ENCODE measurements at places on chromosomes 2 and 18.

- no peak for DNase-seq
These were observed 979.1 kb downstream of the LRP1B start for GRCh38 chr2:141151611-141152286.

GRCh38 chr18:26073758-26074157, 16.7 kb downstream of the SS18 start:
- DNase-seq: no peak

DNA sequence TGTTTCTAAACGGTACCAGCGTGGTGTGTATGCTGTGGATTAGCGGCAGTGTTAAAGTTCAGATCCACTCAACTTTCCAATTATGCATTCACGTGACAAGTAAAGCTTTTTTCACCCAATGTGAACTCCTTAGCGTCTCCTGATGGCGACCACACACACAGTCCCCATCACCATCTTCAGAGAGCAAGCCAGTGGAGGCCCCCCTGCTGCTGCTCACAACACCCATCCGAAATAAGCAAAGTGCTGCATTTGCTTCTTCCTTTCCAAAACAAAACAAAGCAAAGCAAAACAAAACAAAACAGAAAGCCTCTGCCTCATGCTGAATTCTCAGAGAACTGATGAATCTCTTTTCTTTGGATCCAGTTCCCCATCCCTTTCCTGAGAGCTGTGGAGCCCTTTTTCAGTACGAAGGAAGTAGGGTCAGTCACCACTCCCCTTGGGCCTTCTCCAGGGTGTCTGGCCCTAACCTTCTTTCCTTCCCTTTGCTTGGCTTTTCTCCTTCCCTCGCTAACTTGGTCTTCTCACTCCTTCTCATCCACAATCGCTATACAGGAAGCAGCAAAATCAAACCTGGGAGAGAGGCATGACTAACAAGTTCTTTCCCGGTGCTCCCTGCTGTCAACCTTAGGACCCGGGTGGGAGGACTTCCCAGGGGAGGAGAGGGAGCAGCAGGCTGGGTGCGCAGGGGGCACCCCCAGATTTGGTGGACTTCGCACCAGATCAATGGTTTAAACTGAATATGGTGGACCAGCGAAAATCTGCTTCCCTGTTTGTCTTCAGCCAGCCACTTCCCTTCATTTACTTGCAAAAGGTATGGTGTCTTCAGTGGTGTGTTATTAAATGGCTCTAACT, 56.0 kb downstream of the NRP2 start:
- no peak for DNase-seq

- no peak for DNase-seq
These were observed 102.2 kb upstream of the CCDC150 start for GRCh38 chr2:196537311-196537710.

DNA sequence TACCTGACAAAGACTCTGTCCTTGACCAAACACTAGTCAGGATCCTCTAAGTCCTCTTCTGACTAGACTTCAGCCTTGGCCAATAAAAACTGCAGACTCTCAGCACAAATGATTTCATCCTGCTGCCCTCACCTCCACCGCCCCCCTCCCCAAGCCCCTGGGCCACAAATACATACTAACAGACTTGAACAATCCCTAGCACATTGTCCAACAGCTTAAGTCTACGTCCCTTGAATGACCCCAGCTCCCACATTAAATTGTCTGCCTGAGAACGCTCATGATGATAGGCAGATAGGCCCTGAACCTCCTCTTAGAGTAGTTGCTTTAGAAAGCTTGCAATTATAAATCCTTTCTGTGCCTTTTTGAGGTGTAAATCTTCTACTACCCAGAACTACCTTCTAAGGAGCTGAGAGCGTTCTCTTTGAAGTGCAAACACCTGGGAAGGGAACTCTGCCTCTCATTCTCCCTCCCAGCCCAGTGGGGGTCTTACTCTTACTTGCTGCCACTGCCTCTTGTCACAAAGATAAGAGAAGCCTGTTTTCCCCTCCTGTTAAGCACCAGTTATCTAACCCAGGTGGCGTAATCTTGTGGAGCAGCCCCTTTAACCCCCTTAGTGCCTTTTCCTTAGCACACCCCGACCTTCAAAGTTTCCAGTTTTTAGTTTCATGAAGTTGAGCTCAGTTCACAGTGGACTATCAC, 1225.6 kb downstream of the LRP1B start:
- DNase-seq: no peak

DNA sequence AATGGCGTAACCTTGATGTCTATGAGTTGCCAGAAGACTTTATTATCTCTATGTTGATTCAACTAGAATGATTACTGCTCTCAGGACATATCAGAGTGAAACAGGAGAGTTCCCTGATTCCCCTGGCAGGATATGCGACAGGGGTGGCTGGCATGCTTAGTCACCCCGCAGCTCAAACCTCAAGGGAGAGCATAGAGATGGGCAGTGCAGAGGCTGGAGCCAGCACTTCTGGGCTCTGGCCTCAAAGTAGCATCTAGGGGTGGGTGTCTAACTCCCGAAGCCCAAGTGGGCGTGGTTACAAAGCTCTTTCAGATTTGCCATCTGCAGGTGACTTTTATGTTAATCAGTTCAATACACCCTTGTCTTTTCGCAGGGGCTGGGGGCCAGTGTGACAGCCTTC, 391.6 kb downstream of the ADCYAP1 start:
- no peak for DNase-seq

GRCh38 chr2:238942080-238942725, 94.3 kb downstream of the TWIST2 start:
- DNase-seq: no peak

All from fibroblast of the conjunctiva (primary cell).